ENCODE measurements at places on chromosomes 5 and 9.

DNA sequence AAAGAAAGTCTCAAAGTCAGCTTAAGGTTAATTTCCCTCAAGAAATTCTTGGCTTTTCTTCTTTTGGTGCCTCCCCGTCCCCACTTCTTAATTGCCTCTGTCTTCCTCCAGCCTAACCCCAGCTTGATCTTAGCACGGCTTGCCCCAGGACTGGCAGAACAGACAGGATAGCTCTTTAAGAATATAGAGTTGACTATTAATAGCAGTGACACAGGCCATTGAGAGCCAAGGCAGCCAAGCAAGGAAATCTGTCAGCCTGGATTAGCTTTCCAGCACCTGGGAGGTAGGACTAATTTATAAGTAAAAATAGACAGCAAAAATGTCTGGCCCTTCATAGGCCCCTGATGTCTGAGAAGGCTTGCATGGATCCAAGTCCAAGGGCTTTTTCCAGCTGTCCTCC, 384.6 kb upstream of the SLC30A5 start:
- peaks cover 7% of the 10 kb centered on the region for H3K4me1 ChIP-seq
- DNase-seq = peak; percentile 15
- H3K27me3 ChIP-seq = no peaks in the 10 kb centered on the region
- H3K36me3 ChIP-seq = no peaks in the 10 kb centered on the region
- H3K27ac ChIP-seq = no peak overlapping the region

DNA sequence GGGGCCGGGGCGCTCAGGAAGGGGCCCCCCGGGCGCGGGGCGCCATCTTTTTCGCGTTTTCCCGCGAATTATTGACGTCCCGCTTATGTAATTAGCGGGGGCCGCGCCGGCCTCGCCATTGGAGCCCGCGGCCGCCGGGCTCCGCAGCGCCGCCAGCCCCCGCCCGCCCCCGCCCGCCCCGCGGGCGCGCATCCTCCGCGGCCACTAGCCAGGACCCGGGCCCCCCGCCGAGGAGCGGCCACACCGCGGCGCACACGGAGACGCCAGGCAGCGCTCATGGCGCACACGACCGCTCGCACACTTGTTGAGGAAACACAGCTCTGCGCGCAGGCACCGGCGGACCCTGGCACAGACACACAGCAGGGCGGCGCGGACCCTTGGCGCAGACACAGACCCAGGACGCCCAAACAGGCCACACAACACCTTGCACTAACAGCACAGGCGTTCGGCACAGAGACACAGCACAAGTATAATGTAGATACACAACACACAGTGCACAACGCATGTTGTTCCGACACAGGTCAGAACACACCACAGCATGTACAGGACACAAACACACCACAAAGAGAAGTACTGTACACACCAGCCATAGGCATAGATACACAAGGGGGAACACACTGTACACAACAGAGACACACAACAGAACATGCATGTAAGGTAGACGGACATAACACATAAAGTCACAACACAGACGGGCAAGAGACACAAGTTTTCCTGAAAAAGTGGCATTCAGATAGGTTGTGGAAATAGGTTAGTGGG, 467 bp upstream of the PHF19 start:
- DNase-seq = peak; percentile 71
- H3K27me3 ChIP-seq = no peaks in the 10 kb centered on the region
- H3K4me3 ChIP-seq = peak overlapping the region; percentile 81
- H3K27ac ChIP-seq = no peak overlapping the region
- H3K4me1 ChIP-seq = peaks cover 4% of the 10 kb centered on the region
- H3K36me3 ChIP-seq = no peaks in the 10 kb centered on the region

GRCh38 chr9:121694600-121694999, 43.2 kb downstream of the DAB2IP start:
- no peaks in the 10 kb centered on the region for H3K27me3 ChIP-seq
- no peak overlapping the region for H3K27ac ChIP-seq
- DNase-seq = no peak
- no peaks in the 10 kb centered on the region for H3K4me1 ChIP-seq

DNA sequence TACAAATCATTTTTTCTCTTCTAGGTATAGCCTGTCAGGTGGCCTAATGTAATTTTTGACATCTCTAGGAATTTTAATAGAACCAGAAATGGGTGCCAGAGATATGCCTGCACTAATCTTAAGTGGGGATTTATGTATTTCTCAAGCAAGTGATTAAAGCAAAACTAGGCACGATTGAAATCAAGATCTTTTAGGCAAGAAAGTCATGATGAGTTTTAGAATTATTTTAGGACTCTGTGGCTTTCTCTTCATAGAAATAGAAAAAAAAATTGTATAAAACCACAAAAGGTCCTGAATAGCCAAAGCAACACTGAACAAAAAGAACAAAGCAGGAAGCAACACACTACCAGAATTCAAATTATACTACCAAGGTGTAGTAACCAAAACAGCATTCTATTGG, 952 bp upstream of the AMACR start:
- peaks cover 9% of the 10 kb centered on the region for H3K4me1 ChIP-seq
- peak overlapping the region; percentile 86 for H3K4me3 ChIP-seq
- H3K27me3 ChIP-seq = no peaks in the 10 kb centered on the region
- peak overlapping the region; percentile 97 for H3K27ac ChIP-seq
- DNase-seq = no peak

GRCh38 chr5:173396311-173396993, 68.2 kb upstream of the STC2 start:
- H3K27ac ChIP-seq = no peak overlapping the region
- no peaks in the 10 kb centered on the region for H3K4me1 ChIP-seq
- H3K4me3 ChIP-seq = no peak overlapping the region

- DNase-seq = no peak
- no peak overlapping the region for H3K4me3 ChIP-seq
- no peak overlapping the region for H3K27ac ChIP-seq
- H3K27me3 ChIP-seq = no peaks in the 10 kb centered on the region
Measured at GRCh38 chr5:126448720-126449119, 25.5 kb downstream of the GRAMD2B start.

DNA sequence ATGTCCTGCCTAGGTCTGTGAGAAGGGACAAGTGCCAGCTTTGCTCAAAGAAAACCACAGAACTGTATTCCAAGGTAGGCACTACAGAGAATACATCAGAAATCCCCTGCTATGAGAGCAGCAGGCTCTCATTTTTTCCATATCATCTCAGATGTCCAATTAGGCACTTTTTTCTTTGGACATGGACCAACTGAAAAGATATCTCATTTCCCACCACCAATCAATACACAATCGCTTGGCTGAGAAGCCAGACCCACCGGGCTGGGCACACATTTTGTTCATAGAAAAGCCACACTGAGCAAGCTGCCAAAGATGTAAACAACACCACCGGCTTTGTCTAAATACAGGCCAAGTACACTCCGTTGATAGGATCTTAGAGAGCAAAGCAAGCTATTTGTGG, 25.9 kb downstream of the STOM start:
- no peak for DNase-seq
- peaks cover 54% of the 10 kb centered on the region for H3K36me3 ChIP-seq
- no peaks in the 10 kb centered on the region for H3K27me3 ChIP-seq
- no peak overlapping the region for H3K27ac ChIP-seq
- no peak overlapping the region for H3K4me3 ChIP-seq

DNA sequence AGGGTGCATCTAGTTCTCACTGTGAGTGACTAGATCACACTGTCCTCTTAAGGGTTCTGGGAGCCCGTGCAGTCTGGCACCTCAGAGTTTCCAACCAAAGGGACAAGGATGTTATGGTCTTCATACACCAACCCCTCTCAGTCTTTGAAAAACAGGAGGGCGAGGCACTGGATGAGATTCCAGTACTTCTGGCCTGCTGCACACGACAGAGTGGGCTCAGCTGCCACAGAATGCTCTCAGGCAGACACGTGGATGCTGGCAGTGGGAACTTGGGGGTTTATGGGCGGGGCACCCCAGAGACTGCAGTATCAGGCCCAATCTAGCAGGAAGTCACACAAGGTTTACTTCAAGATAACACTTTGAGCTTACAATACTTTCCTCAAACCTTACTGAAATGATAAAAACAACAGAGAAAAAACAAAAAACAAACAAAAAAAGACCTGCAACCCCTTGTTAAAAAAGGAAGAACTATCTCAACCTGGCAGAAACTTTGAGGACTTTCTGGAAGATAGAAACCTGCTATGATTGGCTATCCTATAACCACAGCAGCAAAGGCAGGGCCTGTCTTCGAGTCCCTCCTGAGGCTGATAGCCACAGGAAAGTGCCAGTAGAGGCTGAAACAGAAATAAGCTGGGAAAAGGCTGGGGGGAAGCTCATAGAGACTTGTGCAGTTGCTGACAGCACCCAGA, 28.3 kb upstream of the TGFBR1 start:
- no peaks in the 10 kb centered on the region for H3K36me3 ChIP-seq
- no peak for DNase-seq
- H3K4me3 ChIP-seq = no peak overlapping the region
- H3K27ac ChIP-seq = no peak overlapping the region
- no peaks in the 10 kb centered on the region for H3K27me3 ChIP-seq

GRCh38 chr5:58235299-58235698, 224.6 kb downstream of the PLK2 start:
- DNase-seq = no peak
- H3K27ac ChIP-seq = no peak overlapping the region
- no peaks in the 10 kb centered on the region for H3K27me3 ChIP-seq
- H3K36me3 ChIP-seq = no peaks in the 10 kb centered on the region
- no peak overlapping the region for H3K4me3 ChIP-seq

DNA sequence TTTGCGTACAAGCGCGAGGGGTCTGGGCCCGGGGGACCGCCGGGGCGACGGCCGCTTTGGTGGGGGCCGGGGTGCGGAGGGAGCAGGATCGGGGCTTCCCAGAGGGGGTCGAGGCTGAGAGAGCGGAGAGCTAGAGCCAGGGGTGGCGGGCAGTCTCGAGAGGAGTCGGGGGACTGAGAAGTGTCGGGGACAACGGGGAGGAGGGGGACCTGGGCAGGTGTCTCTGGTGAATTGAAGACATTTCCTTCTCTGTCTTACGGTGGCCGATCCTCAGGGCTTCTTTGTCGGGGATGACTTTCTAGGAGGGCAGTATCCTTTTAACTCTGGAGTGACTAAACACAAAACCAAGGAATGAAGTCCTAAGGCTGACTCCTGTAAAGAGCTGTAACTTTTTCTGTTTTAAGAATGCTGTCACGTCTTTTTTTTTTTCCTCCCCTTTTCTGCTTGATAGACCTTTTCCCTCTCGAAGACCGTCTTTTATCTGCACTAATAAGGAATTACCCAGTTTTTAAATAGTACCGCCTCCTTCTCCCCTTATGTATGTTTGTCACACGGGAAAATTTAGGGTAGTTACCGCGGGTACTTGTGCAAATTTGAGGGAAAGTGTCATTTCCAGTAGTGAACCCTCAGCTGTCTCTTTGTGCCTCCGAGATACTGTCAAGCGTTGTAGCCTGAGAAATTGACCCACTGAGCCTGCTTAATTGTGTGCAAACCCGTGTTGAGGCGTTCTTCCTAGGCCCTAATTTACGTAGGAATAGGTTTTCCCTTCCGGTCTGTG, 822 bp downstream of the DENND4C start:
- DNase-seq = peak; percentile 55
- H3K36me3 ChIP-seq = no peaks in the 10 kb centered on the region
- peaks cover 6% of the 10 kb centered on the region for H3K4me1 ChIP-seq
- H3K27me3 ChIP-seq = no peaks in the 10 kb centered on the region
- peak overlapping the region; percentile 86 for H3K4me3 ChIP-seq

DNA sequence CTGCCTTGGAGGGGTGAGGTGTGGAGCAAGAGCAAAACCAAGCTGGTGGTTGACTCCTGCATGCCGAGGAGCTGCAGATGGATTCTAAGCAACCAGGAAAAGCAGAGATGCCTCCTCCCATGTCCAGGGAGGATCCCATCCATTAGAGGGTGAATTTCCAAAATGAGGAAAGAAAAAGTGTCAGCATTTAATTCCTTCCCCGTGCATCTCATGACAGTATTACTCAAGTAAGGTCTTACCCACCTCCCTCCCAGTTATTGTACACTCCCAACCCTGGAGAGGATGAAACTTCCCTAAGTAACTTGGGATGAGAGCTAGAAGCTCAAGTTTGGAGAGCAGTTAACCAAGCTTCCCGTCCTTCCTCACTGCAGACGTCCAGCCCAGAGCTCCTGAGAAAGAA, 19.9 kb downstream of the C9orf152 start:
- no peaks in the 10 kb centered on the region for H3K27me3 ChIP-seq
- H3K27ac ChIP-seq = no peak overlapping the region
- DNase-seq = no peak
- H3K36me3 ChIP-seq = no peaks in the 10 kb centered on the region

- H3K4me1 ChIP-seq = no peaks in the 10 kb centered on the region
- H3K27ac ChIP-seq = no peak overlapping the region
- H3K27me3 ChIP-seq = no peaks in the 10 kb centered on the region
- no peak overlapping the region for H3K4me3 ChIP-seq
- no peak for DNase-seq
Measured at GRCh38 chr5:107074996-107075395, 595.7 kb downstream of the EFNA5 start.

- no peaks in the 10 kb centered on the region for H3K36me3 ChIP-seq
- H3K27me3 ChIP-seq = no peaks in the 10 kb centered on the region
- no peaks in the 10 kb centered on the region for H3K4me1 ChIP-seq
- DNase-seq = no peak
- no peak overlapping the region for H3K4me3 ChIP-seq
Measured at GRCh38 chr5:115409094-115409493, 112.6 kb upstream of the CCDC112 start.

- H3K27ac ChIP-seq = no peak overlapping the region
- no peaks in the 10 kb centered on the region for H3K4me1 ChIP-seq
- no peak overlapping the region for H3K4me3 ChIP-seq
- no peaks in the 10 kb centered on the region for H3K36me3 ChIP-seq
- no peak for DNase-seq
Measured at GRCh38 chr5:142382186-142382585, 57.4 kb upstream of the SPRY4 start.

All from kidney (tissue), 22 donors.